Skeletal muscle cell (primary cell): ENCODE measurements at places on chromosomes 1 and 21.

DNA sequence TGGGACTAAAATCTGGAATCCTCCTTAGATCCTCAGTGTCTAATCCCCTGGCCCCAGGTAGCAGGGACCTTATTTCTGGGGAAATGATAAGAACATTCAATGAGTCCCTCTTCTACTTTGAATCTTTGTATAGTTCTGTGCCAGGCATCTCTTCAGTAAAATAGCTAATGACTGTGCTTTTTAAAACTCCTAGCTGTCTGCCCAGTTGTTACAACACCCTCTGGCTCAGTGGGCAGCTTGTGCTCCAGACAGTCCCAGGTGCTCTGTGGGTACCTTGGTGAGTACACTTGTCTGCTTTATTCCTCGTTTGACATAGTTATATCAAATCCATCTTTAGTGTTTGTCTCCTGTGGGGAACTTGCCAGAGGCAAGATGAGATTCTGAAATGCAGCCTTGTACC lies 18.0 kb downstream of the TGFB2 start:
- no peak for DNase-seq

- no peak for DNase-seq
These were observed 69.0 kb upstream of the SPAG17 start for GRCh38 chr1:118254001-118254400.

- DNase-seq, result no peak
These were observed 350.2 kb downstream of the PLPP3 start for GRCh38 chr1:56229186-56229585.

GRCh38 chr1:53163291-53163768 lies 20.9 kb upstream of the SLC1A7 start:
- DNase-seq, result no peak

GRCh38 chr1:236393681-236394481 lies at the start of gene EDARADD:
EDARADD (plus strand) TSS chr1:236394286; CDS start chr1:236394445, 159 bp downstream.
- DNase-seq, result no peak

- DNase-seq, result no peak
These were observed 5.2 kb downstream of the AGMAT start for GRCh38 chr1:15579683-15580047.

GRCh38 chr21:36369064-36369685 lies 16.0 kb upstream of the CHAF1B start:
- DNase-seq, result no peak

GRCh38 chr1:1839311-1839965 lies 51.4 kb downstream of the GNB1 start:
- DNase-seq, result no peak

DNA sequence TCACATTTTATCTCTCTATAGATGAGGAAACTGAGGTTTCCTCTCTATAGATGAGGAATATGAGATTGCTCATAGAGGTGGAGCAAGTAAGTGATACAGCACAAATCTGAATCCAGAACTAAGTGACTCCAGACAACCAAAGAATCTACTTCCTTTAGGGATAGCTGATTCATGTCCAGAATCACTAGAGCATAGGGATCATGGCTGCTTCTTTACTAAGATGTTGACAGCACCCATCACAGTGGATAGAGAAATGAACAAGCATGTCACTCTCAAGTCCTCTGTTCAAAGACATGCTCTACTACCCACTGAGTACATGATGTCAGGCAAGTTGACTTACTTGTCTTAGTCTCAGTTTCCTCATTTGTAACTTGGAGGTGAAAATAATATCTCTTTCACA lies 116.1 kb upstream of the SPATA6 start:
- DNase-seq, result no peak

DNA sequence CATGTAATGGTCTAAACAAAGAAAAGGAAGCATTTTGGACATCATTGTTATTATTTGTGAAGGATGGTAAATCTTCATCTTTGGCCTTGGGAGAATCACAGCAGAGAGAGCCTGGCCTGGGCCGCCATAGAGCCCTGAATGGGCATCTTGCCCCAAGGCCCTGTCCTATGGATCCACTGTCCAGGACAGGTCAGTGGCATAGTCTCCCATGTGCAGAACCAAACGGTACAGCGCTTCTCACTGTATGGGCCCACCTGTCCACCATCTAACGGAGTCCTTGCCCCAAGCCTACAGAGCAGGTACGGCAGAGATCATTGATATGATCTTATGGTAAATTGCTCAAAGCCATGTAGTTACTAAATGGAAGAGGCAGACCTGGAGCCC lies 185.7 kb downstream of the FOXD2 start:
- DNase-seq, result no peak

GRCh38 chr1:41876576-41877445 lies 41.9 kb downstream of the HIVEP3 start:
- DNase-seq, result no peak
